ENCODE measurements at places on chromosomes 4 and X. TPM values are rescaled to one million over a fixed set of nuclear protein-coding genes. Genes with fewer than 3 reads are reported as not detected.
A peak's percentile ranks its signal among the peaks of the same experiment; 100 is the strongest.

IL2RG gene
- total RNA-seq = 2.3 TPM

SLC2A9 gene
- total RNA-seq = 5.5 TPM

GABRQ gene
- total RNA-seq = not detected

RTL5 gene
- 6.3 TPM for total RNA-seq

DNA sequence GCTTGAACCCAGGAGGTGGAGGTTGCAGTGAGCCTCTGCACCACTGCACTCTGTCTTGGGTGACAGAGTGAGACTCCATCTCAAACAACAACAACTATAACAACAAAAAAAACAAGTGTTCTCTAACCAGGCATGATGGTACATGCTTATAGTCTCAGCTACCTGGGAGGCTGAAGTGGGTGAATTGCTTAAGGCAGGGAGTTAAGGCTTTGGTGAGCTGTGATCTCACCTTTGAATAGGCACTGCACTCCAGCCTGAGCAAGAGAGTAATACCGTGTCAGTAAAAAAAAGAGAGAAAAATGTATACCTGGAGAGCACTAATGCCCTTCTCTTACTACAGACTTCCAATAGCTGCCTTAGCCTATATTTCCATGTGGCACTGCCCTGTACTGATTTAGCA, 18.9 kb upstream of the USP9X start:
- no peak for DNase-seq

DNA sequence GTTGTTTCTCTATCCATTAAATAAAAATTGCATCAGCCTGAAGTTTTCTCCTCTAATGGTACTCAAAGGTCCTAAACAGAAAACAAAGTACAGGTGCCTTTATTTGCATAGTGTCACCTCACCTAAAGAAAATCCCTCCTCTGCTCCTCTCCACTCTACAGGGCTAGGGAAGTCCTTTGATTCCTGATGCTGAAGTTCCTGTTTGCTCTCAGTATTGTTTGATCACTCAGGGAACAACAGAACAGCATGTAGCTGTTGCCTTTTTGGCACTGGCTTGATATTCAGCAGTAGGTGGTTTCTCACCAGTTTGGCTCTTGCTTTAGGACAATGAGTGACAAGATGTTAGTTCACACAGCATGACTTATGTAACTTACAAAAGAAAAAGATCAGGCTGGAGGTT, 156.2 kb upstream of the SLC7A11 start:
- no peak for DNase-seq

- DNase-seq = no peak
These were observed 13.6 kb downstream of the EXOC1 start for GRCh38 chr4:55866973-55867574.

GRCh38 chrX:8413279-8413678, 51.4 kb upstream of the VCX3B start:
- DNase-seq = no peak

GRCh38 chr4:99208719-99209075, 10.3 kb downstream of the ADH6 start:
- no peak for DNase-seq

DNA sequence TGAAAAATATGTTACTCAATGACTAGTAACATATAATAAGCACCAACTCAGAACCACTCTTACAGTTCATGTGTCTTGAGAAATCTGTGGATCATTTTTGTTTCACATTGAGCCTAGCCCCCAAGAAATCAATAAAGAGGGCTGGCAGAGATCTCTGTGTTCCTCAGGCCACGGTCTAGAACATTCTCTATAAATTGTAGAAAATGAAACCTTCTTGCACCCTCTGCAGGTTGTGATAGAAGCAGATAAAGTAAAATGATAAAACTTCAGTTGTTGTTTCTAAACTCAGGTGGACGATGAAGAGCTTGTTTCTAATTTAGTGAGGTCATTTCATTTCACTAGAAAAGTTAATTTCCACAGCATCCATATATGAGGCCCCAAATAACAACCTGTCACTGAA, 182.7 kb downstream of the KIT start:
- DNase-seq = no peak

- no peak for DNase-seq
These were observed 56.6 kb downstream of the AASDH start for GRCh38 chr4:56330691-56331090.

GRCh38 chrX:129686422-129686948, 31.7 kb upstream of the APLN start:
- DNase-seq = no peak

DNA sequence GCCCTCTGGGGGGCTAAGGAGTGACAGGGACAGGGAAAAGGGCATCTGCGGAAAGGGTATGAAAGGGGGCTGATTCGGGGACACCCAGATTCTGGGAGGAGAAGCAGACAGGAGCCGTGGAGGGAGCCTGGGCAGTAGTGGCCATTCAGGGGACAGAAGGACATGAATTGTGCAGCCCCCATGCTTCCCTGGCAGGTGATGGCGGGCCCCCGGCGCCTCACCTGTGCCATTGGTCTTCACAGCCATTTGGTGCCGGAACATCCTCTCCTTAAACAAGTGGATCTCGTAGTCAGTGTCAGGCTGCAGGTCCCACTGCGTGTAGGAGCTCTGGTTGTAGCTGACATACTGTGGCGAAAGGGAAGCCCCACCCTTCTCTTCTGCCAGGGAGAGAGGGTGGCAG, 21.9 kb downstream of the L1CAM start:
- peak; percentile 10 for DNase-seq
